Inflammatory macrophage (primary cell): ENCODE measurements at places on chromosomes 4 and X.

DNA sequence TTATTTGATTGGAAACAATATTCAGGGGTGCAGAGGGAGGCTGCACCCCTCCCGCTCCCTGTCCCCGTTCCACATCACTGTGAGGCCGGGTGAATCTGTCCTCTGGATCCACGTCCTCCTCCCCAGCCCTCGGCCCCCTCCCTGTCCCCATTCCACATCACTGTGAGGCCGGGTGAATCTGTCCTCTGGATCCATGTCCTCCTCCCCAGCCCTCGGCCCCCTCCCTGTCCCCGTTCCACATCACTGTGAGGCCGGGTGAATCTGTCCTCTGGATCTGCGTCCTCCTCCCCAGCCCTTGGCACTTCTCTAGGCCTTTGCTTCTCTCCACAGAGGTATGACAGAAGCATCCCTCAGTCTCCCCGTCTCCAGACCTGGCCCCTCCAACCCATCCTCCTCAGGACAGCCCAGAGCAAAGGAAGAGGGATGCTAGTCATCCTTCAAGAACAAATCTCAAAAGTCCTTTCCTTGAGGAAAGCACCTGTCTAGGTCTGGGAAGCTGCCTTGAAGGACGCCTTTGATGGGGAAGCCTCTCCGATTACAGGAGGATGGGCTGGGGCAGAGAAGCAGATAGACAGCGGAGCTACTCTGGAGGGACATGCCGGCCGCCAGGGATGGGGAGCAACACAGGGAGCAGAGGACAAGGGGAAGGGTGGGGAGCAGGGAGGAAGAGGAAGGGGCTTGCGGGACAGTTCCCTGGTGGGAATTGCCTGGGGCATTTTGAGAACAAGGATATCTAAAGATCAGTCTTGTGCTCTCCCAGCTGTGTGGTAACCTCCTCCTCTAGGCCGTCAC lies 10.8 kb upstream of the AFAP1 start:
- no peak for DNase-seq

- no peak for DNase-seq
Measured at GRCh38 chrX:134975516-134975915, 15.3 kb upstream of the SMIM10 start.

DNA sequence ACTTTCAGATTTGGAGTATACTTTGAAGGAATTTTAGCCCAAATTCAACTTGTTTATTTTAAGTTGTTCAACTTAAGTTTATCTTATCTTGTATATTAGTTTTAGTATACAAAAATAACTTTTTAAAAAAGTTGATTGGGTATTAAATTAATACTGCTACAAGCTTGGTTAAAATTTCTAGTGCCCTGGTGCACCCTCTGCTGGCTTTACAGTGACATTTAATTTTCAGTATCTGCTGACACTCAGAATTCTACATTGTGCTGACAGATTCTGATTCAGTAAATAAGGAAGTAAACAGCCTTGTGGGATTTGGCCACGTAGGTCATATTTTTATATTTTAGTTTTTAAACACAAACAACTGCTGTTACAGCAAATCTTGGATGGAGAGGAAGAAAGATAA lies 2.9 kb downstream of the EDA start:
- DNase-seq, result peak; percentile 18

DNA sequence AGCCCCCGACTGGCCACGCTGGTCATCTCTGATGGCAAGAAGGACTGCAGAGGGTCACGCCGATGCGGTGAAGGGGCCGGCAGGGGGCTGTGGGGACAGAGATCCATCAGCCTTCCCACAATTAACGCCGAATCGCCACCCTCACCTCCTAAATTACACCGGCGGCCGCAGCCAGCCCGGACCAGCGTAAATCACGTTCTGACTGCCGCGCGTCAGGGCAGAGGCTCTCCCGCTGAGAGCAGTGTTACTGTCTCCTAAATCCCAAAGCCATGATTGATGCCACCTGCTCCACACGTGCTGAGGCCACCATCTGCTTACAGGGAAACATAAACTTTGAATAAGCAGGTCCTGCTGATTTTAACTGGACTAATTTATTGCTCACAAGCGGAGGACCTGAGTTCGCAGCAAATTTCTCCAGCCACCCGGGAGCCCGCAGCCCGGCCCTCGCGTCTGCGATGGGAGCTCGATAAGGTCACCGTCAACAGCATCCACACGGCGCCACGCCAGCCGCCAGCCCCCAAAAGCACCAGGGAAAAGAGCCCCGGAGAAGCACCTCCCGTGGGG lies 127.3 kb upstream of the NKX1-1 start:
- no peak for DNase-seq

DNA sequence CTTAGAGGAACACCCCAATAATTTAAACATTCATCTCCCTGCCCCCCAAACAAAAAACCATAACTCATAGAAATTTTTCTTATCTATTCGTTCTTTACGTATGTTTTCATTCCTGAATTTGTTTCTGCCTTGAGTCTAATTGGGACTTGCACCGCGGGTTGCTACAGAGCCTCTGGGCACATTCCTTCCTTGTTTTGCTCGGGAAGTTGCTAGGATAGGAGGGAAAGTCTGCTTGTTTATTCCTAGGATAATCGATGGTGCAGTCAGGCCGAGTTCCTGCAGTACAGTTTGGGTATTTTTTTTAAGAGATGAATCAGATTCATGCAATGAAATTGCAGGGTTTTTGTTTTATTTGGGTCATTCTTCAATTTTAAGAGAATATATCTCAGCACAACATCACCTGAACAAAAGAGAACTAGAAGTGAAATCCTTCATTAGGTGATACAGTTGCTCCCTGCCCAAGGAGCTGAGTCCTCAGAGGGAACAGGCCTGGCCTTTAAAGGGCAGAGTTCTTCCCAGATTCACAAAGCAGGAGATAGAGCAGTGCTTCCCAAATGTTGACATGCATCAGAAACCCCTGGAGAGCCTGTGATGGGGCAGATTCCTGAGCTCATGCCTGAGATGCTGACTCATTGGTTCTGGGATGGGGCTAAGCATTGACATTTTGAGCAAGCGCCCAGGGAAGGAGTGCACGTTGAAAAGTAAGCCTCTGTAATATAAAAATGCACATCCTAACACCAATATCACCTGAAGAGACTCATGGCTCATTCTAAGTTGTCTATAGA lies 114.9 kb upstream of the FAM9B start:
- no peak for DNase-seq

DNA sequence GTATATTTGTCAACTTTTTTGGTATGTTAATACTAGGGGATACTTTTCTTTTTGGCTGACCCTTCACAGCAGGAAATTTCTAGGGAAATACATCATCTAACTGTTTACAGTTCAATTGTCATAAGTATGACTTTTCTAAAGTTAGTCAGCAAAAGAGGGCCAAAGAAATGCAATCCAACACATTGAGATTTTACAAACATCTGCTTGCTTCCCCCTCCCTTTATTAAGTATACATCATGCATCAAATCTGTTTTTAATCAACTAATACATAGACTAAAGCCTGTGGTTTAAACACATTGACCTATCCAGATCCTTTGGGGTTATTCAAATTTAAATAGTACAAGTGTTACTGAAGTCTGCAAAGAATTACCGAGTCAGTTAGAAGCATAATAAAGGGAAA lies 93.9 kb downstream of the MID1 start:
- DNase-seq, result no peak

- DNase-seq, result no peak
Measured at GRCh38 chrX:11187001-11187400, 75.9 kb downstream of the HCCS start.

- DNase-seq, result no peak
Measured at GRCh38 chr4:89253311-89253710, 54.3 kb downstream of the GPRIN3 start.

GRCh38 chr4:144223149-144223548 lies 82.6 kb upstream of the GYPA start:
- DNase-seq, result no peak

GRCh38 chr4:15655223-15656037 lies at the start of gene FBXL5:
FBXL5 (minus strand) TSS chr4:15655357; CDS start chr4:15655287, 70 bp downstream.
- peak; percentile 89 for DNase-seq

GRCh38 chr4:95599777-95600400 lies 51.1 kb upstream of the UNC5C start:
- peak; percentile 30 for DNase-seq

DNA sequence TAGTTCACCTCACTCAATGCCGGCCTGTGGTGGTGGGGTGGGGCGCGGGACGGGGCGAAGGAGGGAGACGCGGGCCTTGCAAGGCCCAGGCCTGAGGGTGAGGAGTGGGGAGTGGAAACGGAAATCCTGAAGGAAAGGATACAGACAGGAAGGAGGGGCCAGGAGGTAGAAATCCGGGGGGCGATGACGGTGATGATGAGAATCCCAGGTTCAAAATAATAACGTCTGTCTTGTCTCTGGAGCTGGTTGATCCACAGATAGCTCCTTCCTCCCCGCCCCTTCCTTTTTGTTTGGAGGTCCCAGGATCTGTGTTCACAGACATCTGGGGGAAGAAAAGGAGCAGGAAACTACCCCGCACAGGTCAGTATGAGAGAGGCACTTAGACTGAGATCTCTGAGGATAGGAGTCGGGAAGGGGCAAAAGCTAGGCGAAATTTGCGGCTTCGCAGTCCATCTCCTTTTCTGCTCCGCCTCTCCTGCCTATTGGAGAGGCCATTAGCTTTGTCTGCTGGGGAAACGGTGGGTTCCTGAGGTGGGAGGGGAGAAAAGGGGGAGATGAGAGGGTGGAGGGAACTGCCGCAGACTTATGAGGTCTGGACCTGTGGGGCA lies 746 bp downstream of the TCEAL7 start:
- DNase-seq, result no peak

DNA sequence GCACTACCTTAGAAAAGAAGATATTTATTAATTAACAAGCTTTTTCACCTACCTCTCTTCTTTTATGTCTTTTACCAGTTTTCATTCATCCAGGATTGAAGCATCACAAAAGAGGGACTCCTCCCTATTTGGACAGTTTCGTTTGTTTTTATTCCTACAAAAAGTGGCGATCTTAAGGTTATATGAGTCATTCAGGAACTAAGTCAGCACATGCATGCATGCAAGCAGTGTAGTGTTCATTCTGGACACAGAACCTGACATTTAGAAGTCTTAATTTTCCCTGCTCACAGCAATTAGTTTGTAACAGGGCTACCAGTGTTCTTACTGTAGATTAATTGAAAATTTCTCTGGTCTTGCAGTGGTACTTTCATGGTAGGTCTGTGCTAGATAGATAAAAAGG lies 47.9 kb upstream of the QRFPR start:
- no peak for DNase-seq

DNA sequence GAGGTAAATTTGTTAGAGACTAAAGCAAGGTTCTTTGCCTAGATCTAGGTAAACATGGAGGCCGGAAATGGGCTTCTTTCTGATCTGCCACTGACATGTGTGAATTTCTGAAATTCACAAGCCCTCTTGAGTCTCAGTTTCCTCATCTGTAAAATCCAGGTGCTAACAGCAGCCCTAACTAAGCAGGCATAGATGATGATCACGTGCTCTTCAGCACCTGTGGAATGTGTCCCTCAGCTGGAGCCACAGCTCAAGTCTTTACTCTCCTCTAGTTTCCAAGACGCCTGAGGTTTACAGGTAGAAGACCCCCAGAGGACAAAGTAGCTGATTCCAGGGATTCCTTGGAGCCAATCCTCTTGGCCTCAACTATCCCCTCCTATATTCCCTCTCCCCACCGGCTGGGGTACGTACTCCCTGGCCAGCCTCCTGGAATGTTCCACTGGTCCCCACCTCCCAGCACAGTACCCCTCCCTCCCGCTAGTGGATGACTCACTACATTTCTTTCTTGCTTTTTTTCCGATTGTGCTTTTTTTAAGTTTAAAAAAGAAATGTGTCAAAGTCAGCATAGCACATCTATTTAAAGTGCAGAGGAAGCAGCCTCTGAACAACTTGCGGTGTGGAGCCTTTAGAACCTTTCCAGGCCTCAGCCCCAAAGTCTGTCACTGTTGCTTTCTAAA lies 98.4 kb downstream of the PHKA2 start:
- DNase-seq, result no peak

GRCh38 chrX:118536687-118537461 lies 41.3 kb downstream of the DOCK11 start:
- DNase-seq, result no peak

- DNase-seq, result no peak
Measured at GRCh38 chr4:120830204-120830603, 92.3 kb downstream of the PRDM5 start.

DNA sequence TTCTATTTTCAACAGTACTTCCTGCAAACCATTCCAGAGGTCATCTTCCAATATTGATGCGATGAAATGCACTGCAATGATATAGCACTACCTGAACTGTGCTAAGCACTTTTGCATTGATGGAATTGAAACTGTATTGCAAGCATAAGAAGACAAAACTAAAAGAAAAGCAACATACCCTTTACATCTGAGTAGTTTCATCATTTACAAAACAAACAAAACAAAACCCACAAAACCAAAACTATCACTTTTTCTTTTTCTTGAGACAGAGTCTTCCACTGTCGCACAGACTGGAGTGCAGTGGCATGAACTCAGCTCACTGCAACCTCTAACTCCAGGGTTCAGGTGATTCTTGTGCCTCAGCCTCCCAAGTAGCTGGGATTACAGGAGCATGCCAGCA lies 120.1 kb upstream of the NAP1L5 start:
- no peak for DNase-seq

DNA sequence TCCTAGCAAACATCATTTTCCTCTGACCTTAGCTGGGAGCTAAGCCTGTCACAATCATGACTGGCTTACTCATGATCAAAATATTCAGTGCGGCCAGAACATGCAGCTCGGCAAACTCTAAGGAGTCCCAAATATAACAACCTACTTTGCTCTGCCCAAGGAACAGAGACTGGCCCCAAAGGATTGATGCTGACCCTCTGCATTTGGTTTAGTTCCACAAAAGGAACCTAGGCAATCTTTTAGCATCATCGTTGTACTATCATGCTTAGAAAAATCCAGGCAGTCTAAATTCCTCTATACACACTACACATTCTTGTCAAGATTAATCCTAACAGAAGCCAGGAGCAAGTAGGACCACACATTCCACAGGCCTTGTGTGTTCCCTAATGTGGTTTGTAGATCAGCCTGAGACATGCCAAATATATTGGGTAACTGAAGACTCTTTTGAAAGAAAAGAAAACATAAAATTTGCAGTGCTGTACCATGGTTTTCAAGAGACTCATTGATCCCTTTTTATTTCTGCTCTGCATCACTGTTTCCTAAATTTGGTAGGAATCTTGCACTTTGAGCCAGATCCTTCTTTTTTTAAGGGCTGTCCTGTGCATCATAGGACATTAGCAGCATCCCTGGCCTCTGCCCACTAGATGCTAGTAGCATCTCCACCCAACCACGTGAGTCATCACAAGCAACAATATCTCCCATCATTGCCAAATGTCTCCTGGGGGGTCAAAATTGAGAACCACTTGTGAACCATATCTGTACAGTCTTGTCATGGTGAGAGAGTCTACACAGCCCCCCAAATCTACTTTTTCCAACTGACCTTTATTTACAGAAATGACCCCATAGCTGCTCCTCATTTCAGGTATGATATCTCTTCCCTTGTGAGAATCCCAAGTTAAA lies 17.6 kb upstream of the CC2D2A start:
- no peak for DNase-seq

DNA sequence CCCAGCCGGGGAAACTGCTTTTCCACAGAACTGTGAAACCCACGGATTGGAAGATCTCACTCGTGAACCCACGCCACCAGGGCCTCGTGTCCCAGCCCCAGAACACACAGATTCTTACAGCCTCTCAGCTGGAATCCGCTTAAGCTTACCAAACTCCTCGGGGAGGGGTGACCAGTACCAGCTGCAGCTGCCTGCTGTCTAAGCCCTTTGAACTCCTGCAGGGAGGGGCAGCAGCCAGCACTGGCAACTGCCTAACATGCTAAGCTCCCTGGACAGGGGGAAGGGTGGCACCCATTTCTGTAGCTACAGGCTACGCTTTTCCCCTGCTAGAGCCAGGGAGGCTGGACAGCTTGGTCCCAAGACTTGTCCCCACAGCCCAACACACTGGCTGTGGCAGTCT lies 38.4 kb downstream of the TBL1X start:
- no peak for DNase-seq

GRCh38 chr4:185796176-185796575 lies 15.8 kb downstream of the SORBS2 start:
- DNase-seq, result no peak
